Type B pancreatic cell (in vitro differentiated cells): ENCODE measurements at places on chromosomes 6 and 20. TPM values are rescaled to one million over a fixed set of nuclear protein-coding genes. Genes with fewer than 3 reads are reported as not detected.

GRCh38 chr6:47651505-47651944, 46.9 kb upstream of the ADGRF4 start:
- DNase-seq = no peak

GRCh38 chr6:98560841-98561240, 273.5 kb upstream of the POU3F2 start:
- no peak for DNase-seq

DNA sequence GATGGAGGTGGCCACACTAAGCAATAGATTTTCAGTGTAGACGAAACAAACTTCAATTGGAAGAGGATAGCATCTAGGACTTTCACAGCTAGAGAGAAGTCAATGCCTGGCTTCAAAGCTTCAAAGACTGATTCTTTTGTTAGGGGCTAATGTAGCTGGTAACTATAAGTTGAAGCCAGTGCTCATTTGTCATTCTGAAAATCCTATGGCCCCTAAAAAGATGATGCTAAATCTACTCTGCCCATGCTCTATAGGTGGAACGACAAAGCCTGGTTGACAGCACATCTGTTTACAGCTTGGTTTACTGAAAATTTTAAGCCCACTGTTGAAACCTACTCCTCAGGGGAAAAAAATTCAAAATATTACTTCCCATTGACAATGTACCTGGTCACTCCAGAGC, 226.7 kb downstream of the BCAS1 start:
- DNase-seq = no peak

The UCKL1 gene
- 44.1 and 49.7 TPM in 2 replicates for total RNA-seq
